ENCODE measurements at places on chromosomes 11 and 22. TPM values are rescaled to one million over a fixed set of nuclear protein-coding genes. Genes with fewer than 3 reads are reported as not detected.

The HTR3A gene
- not detected for total RNA-seq

The C11orf21 gene
- not detected for total RNA-seq

The PIK3IP1 gene
- 0.47 TPM for total RNA-seq

The B3GAT1 gene
- total RNA-seq: not detected

The IL17REL gene
- total RNA-seq: 0.05 TPM

The EXT2 gene
- 51.9 TPM for total RNA-seq

The OR52N4 gene
- not detected for total RNA-seq

The OR5AL1 gene
- total RNA-seq: not detected

The VPREB1 gene
- not detected for total RNA-seq

Measured in A549 treated with dexamethasone at 1 μM for 4 hours (cell line).